Right renal cortex interstitium (tissue), 3 donors: ENCODE measurements at places on chromosomes 2 and 18.

- no peak for DNase-seq
Observed at GRCh38 chr2:151845884-151846283, 17.7 kb upstream of the ARL5A start.

- DNase-seq = no peak
Observed at GRCh38 chr2:170878505-170878904, 50.5 kb upstream of the GORASP2 start.

GRCh38 chr2:74255660-74256213 lies 57.3 kb downstream of the MTHFD2 start:
- no peak for DNase-seq

- DNase-seq = no peak
Observed at GRCh38 chr2:149449017-149449416, 118.6 kb downstream of the LYPD6 start.

DNA sequence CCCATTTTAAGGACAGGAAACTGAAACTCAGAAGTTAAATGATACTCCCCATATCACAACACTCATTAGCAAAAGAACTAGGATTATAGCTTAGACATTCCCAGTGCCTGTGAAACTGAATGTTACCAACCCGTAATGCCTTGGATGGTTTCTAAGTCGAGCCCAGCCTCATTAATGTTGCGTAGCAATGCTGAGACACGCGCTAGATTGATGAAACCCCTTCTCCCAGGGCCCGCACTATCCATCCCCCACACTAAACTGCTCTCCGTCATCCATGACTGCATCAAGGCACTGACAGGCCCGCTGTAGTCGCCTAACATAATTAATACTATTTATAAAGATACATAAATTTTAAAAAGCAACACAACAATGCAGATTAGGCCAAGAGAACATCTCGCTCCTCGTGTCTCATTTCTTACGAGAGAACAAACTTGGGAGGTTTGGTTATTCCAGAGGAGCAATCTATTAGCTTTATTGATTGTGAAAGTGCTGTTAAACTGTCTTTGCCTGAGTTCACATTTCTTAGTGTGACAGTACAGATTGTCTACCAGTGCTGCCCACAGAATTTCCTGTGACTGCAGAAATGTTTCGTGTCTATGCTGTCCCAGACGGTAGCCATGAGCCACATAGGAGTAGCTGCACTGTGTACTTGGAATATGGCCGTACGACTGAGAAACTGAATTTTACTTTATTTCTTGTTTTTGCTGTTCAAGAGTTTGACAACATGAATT lies 312.2 kb upstream of the RAB12 start:
- no peak for DNase-seq

GRCh38 chr2:124325667-124326440 lies 300.8 kb downstream of the CNTNAP5 start:
- no peak for DNase-seq

GRCh38 chr2:37766106-37766505 lies 94.7 kb upstream of the CDC42EP3 start:
- DNase-seq = no peak

DNA sequence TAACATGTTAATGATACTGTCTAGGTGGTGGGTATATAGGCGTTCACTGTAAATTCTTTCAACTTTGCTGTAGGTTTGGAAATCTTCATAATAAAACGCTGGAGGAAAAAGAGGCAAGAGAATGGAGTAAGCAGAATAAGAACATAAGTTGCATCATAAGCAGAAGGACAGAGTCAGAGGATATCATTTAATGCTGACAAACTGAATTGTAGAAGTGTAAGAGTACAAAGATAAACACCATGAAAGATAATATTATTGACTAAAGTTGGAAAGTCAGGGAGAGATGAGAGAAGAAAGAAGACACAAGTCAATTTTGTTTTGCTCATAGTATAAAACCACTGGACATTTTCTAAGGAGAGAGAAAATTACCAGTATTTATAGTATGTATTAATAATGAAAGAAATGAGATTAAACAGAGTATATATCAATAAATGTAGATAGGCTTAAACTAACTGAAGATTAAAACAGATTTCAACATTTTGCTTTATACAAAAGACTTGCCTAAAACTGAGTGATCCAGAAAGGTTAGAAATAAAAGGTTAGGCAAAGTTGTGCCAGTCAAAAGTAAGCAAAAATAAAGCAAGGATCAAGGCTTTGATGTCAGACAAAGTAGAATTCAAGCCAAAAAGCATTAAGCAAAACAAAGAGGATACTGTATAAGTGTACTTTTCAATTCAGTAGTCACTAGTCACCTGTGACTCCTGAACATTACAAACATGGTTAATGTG lies 42.4 kb upstream of the VIT start:
- DNase-seq = no peak

GRCh38 chr2:178764097-178764496 lies 43.1 kb downstream of the TTN start:
- no peak for DNase-seq

DNA sequence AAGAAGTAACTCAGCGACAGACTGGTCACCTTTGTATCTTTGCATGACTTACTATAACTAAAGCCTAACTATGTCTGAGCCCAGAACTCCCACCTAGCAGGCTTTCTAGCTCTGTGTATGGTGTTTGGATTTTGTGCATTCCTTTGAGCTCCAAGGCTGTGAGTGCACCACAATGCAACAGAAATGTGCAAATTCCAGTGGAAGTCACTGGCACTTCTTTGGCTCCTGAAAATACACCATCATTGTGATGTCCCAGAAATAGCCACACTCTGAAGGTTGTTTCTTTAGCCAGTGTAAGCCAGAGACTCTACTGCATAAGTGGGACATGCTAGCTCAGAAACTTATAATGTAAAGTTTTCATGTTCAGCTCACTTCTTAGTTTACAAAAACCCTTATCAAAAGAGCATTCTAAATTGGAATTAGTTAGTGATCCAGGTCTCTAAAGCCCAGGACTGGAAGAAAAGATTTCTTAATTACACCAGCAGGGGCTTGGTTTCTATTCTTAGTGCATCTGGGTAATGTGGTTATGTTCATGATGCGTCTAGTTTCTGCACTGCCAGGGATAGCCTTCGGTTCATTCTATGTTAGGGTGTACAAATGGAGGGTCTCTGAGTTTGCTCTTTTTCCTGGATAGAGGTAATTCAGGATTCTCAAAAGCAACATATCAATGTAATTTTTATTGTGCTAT lies 1239.5 kb upstream of the ZEB2 start:
- no peak for DNase-seq

DNA sequence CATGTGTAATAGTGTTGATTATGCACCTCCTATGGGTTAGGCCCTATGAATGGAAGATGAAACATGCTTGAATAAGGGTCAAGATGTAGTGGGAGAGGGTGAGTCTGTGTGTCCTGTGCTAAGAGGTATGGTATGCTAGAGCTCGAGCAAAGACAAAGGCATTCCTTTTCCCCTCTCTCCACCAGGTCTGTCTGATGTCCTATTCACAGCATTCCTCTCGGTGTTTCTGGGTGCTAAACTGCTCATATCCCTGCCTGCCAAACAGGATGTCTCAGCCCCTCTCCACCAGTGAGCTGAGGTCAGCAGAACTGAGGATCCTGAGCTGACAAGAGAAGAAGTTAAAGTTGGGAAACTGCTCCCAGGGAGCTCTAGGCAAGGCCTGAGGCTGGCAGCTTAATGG lies 344.9 kb downstream of the TSN start:
- DNase-seq = no peak

DNA sequence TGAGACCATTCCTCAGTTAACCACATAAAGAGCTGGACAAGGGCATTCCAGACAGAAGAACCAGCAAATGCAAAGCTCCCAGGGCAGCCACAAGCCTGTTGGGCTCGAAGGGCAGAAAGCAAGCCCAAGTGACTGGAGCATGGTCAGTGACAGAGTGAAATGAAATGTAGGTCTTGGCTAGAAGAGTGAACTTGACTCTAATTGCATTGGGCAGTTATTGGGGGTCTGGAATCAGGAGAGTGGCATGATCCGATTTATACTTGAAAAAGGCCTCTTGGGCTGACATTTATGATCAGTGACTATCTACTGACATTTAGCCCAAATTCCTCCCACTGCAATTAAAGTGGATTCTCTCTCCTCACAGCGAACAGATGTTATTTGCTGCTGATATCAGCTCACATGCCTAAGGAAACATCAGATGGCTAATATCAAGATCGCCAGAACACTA lies 152.5 kb upstream of the KLF7 start:
- no peak for DNase-seq

GRCh38 chr2:144833075-144833637 lies 313.2 kb upstream of the ZEB2 start:
- no peak for DNase-seq

DNA sequence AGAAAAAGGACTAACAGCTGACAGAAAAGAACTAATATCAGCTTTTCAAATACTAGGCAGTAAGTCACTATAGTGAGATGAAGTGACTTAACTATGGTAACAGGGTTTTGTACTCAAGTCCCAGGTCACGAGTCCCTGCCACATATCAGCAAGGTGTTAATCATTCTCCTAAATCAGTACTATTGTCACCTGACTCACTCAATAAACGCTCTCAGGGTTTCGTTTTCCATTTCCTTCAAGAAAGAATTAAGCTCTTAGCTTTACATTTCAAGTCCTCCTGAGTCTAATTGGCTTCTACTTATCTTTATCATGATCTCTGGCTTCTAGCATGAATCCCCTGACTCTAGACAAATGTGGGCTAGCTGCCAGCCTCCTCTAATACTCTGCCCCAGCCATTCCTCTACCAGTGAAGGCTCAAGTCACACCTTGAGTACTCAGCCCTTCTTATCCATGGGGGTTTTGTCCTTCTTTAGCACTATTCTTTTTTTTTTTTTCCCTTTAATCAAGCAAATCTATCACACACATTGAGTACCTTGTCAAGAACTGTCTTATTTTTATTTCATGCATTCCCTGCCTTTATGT lies 20.0 kb downstream of the BUB1 start:
- DNase-seq = no peak

GRCh38 chr2:233862261-233862768 lies 5.9 kb downstream of the MSL3B start:
- no peak for DNase-seq

GRCh38 chr2:42314892-42315468 lies 46.0 kb downstream of the COX7A2L start:
- DNase-seq = no peak

DNA sequence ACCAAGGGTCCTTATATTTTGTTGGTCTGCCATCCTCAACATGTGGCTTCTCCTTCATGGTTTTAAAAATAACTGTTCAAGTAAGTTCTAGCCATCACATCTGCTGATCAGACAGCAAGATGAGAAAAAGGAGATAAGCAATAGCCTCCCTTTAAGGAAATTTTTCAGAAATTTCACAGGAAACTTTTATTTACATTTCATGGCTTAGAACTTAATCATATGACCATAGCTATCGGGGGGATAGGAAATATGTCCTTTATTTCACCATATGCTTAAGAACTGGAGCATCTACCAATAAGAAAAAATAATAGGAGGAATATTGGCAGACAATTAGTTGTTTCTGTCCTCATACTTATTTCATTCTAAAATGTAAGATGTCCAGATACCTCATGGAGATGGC lies 16.2 kb downstream of the ATF2 start:
- no peak for DNase-seq

- DNase-seq = no peak
Observed at GRCh38 chr18:3383381-3383915, 66.5 kb upstream of the TGIF1 start.

DNA sequence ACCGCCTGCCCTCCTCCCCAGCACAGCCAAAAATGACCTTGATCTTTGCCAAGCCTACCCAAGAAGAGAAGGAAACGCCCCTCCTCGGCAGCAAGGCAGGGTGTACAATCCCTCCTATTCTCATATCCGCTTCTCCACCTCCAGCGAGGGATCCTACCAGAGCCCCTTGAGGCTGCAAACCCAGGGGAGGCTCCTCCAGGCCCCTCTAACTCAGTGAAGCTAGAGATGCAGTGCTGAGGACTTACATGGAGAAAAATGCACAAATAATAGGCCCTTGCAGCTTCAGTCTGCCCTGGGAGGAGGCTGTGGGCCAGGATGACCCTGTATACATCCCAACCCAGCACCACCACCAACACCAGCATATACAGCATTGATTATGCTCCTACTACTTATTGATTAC lies 46.9 kb upstream of the POMC start:
- no peak for DNase-seq

GRCh38 chr2:36277881-36278523 lies 77.6 kb upstream of the CRIM1 start:
- DNase-seq = no peak

- no peak for DNase-seq
Observed at GRCh38 chr2:147600646-147601045, 244.2 kb upstream of the ACVR2A start.

DNA sequence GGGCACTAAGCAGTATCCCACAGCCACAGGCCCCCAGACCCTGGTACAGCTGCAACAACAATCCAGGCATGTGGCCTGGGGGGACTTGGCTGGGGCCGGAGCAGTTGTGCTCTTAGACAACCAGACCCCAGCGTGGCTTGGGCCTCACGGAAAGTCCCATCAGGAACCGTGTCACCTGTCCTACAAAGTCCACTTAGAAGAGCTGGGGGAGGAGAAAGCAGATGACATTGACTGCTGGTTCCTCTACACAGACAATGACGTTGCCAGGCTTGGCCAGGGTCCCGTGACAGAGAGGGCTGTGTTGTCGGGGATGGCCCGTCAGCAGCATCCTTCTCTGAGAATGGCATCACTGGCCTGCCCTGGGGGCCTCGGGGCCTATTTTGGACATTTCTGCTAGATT lies 124.5 kb downstream of the SEPTIN10 start:
- no peak for DNase-seq

DNA sequence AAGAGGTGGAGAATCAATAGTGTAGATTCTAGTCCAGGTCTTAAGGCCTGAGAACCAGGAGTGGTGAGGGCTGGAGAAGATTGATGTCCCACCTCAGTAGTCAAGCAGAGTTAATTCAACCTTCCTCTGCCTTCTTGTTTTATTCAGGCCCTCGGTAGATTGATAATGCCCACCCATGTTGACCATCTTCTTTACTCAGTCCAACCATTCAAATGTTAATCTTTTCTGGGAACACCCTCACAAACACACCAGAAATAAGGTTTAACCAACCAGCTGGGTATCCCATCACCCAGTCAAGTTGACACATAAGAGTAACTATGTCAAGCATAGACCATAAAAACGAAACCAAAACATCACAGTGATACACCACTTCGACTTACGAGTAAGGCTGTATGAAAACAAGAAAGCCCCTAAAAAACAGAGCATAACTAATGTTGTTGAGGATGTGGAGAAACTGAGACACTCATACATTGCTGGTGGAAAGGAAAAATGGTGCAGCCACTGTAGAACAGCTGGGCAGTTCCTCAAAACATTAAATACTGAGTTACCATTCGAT lies 57.5 kb downstream of the SLC35F5 start:
- DNase-seq = no peak

GRCh38 chr2:129699781-129700573 lies 279.5 kb upstream of the RAB6C start:
- DNase-seq = no peak
